ENCODE measurements at places on chromosomes 6 and 20.

DNA sequence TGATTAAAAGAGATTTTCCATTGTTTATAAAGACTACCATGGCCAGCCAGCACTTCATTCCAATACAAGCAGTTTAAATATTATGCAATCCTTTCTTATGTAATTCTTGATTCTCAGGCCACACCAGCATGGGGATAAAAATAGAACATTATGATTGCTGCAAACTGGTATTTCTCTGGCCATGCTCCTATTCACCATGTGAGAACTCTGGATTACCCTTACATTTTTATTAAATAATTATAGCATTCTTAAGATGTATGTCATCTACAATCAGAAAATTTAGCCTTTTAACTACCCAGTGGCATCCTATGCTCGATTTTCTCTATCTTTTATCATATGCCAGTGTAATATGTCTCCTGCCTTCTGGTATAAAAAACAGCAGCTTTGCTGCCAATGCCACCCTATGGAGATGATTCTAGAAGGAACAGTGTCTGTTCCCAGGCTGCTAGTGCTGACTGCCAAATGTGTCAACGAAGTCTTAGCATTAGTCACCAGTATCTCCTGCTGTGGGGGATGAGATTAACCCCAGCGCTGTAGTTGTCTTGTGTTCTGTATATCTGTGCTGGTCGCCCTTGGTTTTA is 501.4 kb downstream of the BCKDHB start:
- no peak for DNase-seq

- no peak for DNase-seq
These were observed 23.3 kb upstream of the PHACTR3 start for GRCh38 chr20:59580991-59581401.

DNA sequence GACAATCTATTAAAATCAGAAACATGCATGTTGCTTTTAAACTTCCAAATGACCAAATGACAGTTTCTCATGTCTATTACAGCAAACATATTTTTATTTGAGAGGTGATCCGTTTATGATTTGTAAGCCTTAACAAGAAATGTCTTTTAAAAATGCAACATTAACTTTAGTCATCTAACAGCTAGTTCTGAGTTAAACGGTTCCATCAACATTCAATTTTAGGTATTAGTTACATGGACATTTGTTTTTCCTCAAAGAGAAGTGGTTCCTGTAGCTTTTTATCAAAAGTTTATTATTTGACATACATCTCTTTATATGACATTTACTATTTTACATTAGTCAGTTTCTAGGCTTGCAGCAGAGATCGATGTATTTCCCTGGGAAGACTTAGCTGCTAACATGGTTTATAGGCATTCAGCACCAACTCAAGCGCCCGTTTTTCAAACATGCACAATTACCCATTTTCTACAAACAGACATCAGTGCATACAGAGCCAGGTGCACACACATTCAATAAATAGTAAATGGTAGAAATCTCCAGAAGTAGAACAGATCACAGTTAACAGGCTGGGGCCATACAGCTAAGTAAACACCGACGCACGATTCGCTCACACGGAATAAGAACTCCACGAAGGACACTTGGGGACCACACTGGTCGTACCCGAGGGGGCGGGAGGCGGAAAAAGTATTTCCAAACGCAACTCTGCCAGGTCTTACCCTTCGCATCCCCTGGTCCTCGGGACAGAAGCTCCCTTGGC is 882 bp downstream of the CNR1 start:
- DNase-seq = no peak

DNA sequence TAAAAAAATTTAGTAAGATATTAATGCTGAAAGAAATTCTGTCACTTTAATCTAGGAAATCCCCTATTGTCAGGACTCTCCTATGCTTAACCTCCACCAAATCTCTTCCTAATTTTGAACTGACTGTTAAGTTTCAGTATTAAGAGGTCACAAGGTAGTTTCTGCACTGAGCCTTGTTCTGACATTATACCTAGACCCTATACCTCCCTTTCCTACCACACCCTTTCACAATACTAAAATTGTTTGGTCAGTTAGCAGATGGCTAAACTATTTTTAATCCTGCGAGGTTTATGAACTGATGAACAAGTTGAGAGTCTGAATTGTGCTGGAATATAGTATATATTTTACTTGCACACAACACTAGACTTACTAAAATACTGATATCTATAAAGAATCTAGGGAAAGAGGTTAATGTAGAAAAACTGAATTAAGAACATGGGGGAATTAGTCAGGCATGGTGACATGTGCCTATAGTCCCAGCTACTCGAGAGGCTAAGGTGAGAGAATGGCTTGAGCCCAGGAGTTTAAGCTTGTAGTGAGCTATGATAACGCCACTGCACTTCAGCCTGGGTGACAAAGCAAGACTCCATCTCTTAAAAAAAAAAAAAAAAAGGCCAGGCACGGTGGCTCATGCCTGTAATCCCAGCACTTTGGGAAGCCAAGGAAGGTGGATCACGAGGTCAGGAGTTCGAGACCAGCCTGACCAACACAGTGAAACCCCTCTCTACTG is 51.5 kb downstream of the HBS1L start:
- no peak for DNase-seq

DNA sequence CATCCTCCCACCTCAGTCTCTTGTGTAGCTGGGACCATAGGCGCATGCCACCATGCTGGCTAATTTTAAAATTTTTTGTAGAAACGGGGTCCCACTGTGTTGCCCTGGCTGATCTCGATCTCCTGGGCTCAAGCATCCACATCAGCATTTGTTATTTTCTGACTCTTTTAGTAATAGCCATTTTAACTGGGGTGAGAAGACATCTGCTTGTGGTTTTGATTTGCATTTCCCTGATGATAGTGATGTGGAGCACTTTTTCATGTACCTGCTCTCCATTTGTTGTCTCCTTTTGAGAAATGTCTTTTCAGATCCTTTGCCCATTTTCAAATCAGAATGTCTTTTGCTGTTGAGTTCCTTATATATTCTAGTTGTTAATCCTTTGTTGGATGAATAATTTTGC is 22.2 kb upstream of the TULP4 start:
- no peak for DNase-seq

- DNase-seq = no peak
These were observed 24.4 kb downstream of the QKI start for GRCh38 chr6:163438940-163439335.

- no peak for DNase-seq
These were observed 31.0 kb upstream of the ZNFX1 start for GRCh38 chr20:49308875-49309274.

- DNase-seq = no peak
These were observed 128.8 kb downstream of the CDH26 start for GRCh38 chr20:60086821-60087562.

- DNase-seq = no peak
These were observed 166.1 kb upstream of the LAMP5 start for GRCh38 chr20:9348316-9348715.

DNA sequence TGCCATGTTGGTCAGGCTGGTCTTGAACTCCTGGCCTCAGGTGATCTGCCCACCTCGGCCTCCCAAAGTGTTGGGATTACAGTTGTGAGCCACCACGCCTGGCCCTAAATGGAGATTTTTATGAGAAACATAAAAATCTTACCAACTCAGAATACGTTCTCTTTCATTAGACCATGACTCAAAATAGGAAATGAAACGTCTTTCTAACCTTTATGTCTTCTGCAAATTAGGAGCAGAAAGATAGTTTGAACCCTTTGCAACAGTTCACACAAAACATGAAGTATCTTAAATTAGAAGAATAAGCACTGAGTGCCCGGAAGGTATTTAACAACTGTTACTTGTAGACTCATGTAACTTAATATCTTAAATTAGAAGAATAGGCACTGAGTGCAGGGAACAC is 48.3 kb downstream of the AHI1 start:
- no peak for DNase-seq

- DNase-seq = no peak
These were observed 92.6 kb downstream of the SNX5 start for GRCh38 chr20:17875981-17876385.

GRCh38 chr20:52936351-52937340 is 35.5 kb upstream of the TSHZ2 start:
- no peak for DNase-seq

- DNase-seq = no peak
These were observed 156.7 kb upstream of the LRFN2 start for GRCh38 chr6:40743690-40744446.

DNA sequence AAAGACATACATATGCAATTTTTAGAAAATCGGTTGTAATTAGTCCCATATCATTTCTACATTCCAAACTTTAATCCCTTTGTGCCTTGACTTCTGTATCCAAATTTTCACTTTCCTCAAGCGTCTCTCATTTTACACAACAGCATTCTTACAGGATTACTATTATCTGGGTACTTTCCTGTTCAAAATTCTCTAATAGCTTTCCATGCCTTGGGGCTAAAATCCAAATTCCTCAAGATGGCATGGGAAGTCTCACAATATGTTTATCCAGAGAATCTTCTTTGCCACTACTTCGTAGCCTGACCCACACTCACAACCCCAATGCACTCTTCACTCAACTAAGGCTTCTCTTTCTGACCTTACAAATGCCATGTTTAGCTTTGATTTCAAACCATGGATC is 125.0 kb downstream of the TBX18 start:
- DNase-seq = no peak

DNA sequence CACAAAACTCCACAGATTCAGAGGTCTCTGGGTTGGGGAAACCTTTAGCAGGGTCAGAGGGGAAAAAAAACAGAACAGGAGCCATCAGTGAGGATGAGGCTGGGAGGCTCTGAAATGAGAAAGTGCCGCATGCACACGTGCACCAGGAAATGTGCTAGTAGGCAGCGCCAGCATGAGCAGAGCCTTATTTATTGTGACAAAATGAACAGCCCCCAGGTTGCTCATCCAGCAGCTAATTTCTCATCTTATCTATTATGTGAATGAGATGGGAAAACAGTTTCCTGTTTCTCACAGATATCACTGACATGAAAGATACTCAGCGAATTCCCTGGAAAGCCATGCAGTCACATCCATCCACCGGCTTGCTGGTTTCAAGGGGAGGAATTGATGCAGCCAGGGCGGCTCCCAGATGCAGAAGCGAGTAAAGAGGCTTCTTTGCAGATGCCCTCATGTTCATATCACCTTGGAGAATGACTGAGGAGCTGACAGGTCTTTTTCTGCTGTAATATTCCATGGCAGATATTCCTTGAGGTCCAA is 176.1 kb downstream of the MBOAT1 start:
- DNase-seq = no peak

GRCh38 chr6:120899932-120900331 is 434.3 kb downstream of the TBC1D32 start:
- no peak for DNase-seq

- DNase-seq = no peak
These were observed 26.7 kb upstream of the FNDC1 start for GRCh38 chr6:159142531-159142930.

GRCh38 chr6:3773678-3774298 is 22.3 kb upstream of the PXDC1 start:
- DNase-seq = no peak

DNA sequence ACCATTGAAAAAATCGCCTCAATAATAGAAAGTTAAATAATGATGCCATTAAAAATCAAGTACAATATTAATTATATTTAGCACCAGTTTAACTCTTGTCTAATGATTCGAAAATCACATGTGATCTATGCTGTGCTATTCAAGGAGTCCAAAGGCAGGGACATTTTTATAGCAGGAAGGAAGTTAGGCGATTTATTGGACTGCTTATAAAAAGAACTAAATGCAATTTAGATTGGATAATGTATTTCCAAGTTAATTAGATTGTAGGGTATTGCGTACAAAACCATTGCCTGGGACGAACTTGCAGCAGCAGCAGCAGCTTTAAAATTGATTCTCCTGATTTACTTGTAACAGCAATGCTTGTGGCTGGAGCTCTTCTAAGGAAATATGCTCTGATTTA is 87.4 kb upstream of the TMEM181 start:
- no peak for DNase-seq

DNA sequence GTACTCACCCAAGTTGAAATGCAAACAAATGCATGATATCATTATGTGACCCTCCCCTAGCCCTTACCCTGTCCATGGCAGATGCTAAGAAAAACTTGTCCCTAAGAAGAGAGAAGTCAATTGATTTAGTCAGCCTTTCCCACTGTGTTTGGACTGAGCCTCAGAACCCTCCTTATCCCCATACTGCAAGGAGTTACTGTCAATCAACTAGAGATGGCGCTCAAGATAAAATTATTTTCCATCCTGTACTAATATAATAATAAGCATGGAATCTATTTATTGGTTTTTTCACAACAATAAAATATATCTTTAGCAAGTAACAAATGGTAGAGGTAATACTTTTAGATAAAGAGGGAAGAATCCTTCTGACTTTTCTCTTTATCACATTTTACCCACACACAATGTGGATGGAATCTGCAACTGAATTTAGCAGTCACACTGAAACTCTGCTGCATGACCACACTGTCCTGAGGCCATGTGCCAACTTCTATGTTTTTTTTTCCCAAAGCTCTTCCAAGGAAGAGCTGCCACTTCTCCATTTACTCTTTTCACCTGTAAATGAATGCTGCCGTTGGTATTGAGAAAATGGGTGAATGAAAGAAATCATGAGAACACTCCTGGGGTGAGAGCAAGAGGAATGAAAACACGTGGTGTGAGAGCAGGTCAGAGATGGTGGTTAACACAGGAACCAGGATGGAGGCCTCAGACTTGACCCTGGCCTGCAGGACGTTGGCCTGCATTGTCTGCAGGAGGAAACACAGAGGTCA is 10.5 kb downstream of the NT5E start:
- no peak for DNase-seq

DNA sequence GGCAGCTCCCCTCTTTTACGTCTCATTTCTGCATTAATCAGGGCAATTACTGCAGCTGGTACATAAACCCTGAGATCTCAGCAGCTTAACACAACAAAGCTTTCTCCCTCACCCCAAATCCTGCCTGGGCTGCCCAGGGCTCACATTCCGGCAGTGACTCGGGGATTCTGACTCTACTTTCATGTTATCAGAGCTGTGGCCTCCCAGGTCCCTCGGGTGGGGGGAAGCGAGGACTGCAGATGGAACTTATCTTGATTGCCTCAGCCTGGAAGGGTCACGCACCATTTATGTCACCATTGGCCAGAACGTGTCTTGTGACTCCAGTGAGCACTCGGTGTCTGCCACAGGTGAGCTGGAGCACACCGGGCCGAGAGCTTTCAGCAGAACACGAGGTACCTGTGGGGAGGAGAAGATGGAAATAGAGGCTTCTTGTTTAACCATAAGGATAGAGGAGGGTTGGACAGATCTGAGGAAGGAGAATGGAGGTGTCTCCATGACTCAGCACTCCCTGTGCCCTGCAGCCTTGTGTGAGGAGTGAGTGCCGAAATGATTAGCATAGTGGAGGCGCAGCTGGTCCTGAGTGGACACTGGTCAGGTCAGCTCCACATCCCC is 88.5 kb upstream of the EXOC2 start:
- no peak for DNase-seq

- DNase-seq = no peak
These were observed 6.7 kb upstream of the MYLIP start for GRCh38 chr6:16122197-16122596.

- DNase-seq = no peak
These were observed 195.0 kb downstream of the ARHGAP18 start for GRCh38 chr6:129515004-129515403.

GRCh38 chr6:148426317-148426977 is 83.8 kb downstream of the SASH1 start:
- no peak for DNase-seq

All from stimulated activated CD8-positive, alpha-beta memory T cell treated with anti-CD3 and anti-CD28 coated beads, Interleukin-2, amount 100 ng/mL, for 48 hours (primary cell).